ENCODE measurements at places on chromosomes 7 and 10. TPM values are rescaled to one million over a fixed set of nuclear protein-coding genes. Genes with fewer than 3 reads are reported as not detected.

DNA sequence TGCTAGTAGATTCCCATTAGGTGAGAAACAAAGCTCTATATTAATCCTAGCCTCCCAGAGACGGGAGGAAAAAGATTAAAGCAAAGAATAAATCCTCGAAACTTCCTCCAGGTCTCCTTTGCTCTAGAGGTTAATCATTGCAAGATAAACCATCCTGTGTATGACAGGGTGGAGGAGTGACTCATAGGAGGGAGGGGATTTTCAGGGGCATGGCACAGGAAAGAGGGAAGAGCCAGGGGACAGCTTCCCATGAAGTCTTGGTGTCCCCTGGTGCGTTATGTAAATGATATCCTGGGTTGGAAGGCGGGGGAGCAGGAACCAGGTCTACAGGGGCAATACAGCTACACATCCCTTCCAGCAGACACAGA lies 780 bp downstream of the CYP3A5 start:
- no peak for DNase-seq

GRCh38 chr7:74466196-74466813 lies 12.6 kb downstream of the GTF2IRD1 start:
- no peak for DNase-seq

DNA sequence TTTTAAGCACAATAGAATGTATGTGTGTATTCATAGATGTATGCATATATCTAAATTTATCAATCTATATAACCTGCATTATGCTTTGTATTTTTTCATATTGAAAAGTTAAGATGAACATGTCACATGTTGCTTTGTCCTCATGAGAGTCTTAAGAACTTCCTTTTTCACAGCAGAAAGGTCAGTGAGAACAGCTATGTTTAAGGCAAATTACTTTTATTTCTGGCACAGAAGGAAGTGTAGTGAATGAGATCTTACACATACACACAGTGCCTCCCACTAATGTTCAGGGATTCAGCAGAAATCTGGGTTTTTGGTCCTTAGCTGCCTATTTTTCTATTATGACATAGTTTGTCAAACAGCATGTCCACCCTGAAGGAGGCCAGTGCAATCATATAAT lies 134.8 kb downstream of the TMEM26 start:
- DNase-seq, result no peak

ICA1 gene
- 74.6 TPM for total RNA-seq
